ENCODE measurements at places on chromosomes 13 and 19.

DNA sequence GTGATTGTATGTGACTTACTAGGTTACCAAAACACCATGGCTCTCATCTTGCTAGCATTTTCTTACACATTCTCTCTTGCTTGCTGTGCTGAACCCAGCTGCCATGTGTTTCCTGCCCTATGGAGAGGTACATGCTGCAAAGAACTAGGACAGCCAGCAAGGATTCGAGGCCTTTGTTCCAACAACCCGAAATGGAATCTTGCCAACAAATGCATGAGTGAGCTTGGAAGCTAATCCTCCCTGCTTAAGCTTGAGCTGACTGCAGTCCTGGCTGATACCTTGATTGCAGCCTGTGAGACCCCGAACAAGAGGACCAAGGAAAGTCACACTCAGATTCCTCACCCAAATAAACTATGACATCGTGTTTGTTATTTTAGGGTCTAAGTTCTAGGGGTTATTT lies 651.2 kb downstream of the SLITRK6 start:
- DNase-seq, result no peak

DNA sequence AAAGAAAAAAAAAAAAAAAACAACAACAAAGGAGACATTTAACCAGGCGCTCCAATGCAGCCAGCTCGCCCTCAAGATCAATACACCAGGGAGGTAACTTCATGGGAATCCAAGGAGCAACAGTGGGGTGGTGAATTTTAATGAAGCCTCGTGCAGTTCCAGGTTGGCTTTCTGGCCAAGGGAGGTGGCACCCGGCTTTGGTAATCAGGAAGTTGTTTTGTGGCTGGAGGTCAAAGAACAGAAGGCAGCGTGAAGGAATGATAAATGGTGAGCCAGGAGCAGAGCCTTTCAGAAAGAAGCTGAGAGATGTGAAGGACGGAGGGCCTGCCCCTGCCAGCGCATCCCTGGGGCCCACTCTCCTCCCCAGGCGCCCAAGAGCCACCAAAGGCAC lies 188.2 kb upstream of the TSC22D1 start:
- no peak for DNase-seq

DNA sequence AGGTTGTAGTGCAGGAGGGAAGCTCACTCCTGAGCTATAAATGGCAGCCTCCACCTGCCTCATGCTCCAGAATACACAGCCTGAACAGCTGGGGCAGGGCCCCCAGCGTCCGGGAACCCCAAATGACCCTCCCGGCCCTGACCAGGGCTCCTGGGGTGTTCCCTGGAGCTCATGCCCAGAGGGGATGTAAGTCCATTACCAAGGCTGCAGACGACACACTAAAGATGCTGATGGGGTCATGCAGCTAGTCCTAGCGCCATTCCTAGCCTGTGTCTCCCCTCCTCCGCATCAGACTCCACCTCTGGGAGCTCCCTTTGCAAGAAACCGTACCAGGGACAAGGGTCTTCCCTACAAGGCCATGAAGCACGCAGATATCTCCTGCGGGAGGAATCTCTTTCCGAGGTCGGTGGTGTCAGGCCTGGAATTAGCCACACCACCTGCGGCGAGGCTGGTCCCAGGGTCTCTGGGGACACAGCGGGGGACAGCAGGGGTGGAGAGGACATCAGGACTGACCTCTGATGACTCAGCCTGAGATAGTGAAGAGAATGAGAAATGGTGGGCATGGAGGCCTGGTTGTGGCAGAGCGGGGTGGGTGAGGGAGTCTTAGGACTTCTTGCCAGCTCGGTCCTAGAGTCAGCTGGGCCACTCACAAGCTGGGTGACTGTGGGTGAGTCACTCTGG lies 11.9 kb upstream of the TPM4 start:
- DNase-seq, result no peak

GRCh38 chr19:1173159-1173844 lies 766 bp downstream of the SBNO2 start:
- no peak for DNase-seq

DNA sequence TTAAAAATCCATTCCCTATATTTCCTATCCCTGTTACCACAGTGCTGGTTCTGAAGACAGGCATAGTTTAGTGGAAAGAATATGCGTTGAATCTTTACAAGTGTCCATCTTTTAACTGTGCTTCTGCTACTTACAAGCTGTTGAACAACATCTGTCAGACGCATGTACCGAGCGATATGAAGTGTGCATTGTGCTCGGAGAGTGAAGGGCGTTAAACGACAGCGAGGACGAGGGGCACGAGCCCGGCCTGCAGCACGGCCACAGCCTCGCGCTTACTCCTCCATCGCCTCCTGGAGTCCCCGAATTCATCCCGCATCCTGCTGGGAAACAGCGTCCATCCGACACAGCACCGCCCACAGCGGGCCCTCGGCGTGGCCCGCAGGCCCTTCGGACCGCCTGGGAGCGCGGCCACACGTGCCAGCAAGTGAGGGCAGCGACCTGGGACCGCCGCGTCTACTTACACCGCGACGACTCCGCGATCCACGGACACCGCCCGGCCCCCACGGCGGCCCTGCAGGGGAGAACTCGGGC lies 514 bp downstream of the PCID2 start:
- peak; percentile 21 for DNase-seq

GRCh38 chr19:16625163-16625958 lies 2.6 kb downstream of the MED26 start:
- DNase-seq, result no peak

DNA sequence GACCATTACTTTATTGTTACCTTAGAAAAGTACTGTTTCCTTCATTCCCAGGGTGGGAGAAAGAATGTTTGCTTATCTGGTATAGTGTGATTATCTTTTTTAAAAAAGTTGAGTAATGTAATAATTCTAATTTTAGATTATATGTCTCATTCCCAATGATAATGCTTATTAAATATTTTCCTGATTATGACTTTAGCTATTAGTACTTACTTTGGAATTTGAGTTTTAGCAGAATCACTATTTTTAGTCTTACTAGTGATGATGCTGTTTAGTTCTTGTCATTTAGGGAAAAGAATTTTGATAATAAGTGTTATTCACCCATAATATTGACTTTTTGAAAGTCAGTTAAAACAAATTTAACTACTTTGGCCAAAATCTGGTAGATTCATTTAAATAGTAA lies 95.2 kb downstream of the FRY start:
- DNase-seq, result no peak

DNA sequence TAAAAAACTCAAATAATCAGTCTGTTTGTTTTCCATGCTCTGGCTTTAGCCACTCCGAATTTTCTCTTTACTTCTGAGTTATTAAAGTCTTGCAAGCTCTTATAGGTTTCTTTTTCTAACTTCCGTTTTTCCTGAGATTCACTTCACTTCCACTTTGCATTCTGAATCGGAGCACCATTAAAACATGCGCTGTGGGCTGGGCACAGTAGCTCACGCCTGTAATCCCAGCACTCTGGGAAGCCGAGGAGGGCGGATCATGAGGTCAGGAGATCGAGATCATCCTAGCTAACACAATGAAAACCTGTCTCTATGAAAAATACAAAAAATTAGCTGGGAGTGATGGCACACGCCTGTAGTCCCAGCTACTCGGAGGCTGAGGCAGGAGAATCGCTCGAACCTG lies 357.9 kb downstream of the SLITRK6 start:
- no peak for DNase-seq

GRCh38 chr19:49663224-49663623 lies 2.4 kb downstream of the IRF3 start:
- no peak for DNase-seq

- no peak for DNase-seq
Observed at GRCh38 chr13:19053561-19053960, 128.1 kb downstream of the TUBA3C start.

- DNase-seq, result no peak
Observed at GRCh38 chr13:95787356-95788099, 110.6 kb downstream of the DNAJC3 start.

GRCh38 chr13:99178636-99179035 lies 22.0 kb upstream of the UBAC2 start:
- no peak for DNase-seq

DNA sequence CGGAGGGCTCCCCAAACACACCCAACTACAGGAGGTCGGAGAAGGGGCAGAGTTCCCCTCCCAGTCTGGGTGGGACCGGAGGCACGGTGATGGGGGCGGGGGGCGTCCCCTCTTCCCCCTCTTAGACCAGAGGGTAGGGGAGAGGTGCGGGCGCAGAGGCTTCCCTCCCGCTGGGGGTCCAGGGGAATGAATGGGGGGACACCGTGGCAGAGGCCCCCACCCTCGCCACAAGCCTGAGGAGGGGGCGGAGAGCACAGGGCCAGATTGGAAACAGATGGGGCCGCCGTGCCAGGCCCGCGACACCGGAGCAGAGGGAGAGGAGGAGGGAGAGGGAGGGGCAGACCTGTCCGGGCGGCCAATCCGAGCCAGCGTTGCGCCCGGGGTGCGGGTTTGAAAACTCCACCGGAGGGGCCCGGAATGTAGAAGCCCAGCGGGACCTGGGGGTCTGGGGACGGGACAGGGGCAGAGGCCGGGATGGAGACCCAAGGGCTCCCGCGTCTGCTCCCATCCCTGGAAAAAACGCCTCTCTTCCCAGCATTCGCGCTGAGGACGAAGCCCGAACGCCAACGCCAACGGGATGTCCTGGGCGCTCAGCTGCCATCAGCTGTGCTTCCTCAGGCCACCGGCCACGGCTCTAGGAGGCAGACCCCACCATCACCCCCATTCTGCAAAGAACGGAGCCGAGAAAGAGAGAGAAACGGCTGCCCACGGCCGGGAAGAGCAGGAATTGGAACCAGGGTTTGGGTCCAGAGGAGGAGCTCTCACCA lies 46.8 kb downstream of the PTPRS start:
- DNase-seq, result no peak

DNA sequence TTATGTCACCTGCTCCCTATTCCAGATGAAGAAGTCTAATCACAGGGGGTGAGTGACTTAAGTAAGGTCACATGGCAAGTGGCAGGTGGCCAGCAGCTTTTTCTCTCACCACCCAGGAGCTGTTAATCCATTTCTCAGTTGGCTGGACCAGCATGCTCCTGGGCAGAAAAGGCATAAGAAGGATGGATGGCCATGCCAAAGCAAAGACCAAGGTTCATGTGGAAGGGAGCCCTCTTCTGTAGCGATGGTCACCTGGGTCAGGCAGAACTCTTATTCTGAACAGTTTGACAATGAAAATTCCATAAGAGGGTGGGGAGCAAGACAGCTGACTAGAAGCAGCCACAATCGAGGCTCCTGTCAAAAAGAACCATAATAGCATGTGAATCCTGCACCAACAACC lies 538.1 kb downstream of the SUCLA2 start:
- DNase-seq, result no peak

DNA sequence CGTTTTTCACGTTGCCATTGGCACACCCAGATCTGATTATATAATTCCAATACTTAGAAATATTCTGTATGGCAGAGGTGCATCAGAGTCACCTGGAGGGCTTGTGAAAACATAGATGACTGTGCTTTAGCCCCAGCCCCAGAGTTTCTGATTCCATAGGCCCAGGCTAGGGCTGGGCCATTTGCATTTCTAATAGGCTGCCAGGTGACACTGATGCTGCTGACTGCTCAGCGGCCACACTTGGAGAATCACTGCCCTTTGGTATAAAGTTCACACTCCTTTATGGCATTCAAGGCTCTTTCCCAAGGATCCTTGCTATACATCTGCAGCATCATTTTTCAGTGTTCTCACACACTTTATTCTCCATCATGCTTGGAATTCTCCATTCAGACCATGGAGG lies 137.1 kb downstream of the AKAP11 start:
- no peak for DNase-seq

DNA sequence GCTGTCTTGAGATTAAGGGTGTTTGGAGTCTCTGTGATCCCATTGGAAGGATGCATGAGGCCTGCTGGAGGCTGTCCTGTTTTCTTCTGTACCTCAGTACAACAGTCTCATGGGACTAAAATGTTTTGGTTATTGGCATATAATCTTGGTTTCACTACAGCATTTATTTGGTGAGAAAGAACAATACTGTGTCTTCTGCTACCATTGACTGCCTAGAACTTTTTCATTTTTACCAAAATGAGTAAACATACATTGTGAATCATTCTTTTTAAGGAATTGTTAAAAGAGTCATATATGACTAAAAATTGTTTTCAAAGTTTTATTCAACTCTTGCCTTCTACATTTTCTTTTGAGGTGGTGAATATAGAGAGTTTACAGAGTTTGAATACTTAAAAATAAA lies 459.8 kb downstream of the GPC6 start:
- no peak for DNase-seq

DNA sequence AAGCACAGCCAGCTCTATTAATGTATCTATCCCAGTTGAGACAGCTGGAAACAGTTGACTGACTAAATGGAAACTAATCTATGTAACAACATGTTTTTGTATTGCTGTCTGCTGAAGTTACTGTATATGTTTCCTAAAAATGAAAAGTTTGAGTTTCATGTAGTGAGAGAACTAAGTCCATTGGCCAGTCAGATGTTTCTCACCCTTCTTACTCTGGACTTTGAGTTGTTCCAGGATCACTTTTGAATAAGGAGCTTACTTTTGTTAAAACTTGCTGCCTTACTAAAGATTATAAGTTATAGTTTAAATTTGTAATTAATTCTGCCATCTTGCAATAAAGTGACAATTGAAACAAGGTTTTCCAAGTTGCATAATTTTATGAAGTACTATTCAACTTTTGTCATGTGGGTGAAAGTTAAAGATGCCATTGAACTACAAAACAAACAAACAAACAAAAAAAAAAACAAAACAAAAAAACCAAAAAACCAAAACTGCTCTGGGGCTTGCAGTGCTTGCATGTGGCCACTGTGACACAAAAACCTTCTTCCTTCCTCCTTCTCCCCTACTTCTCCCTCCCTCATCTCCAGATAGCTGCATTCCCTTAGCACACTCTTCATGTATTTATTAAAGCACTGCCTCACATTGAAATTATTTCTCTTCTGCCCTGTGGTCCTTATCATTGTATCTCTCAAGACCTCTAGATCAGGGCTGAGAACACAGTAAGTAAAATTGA lies 15.3 kb downstream of the WDFY2 start:
- no peak for DNase-seq

GRCh38 chr19:3362217-3362906 lies 4.0 kb upstream of the NFIC start:
- no peak for DNase-seq

- DNase-seq, result no peak
Observed at GRCh38 chr13:50918567-50918966, 9.0 kb downstream of the RNASEH2B start.

GRCh38 chr13:97434397-97435201 lies 630 bp downstream of the RAP2A start:
- peak; percentile 33 for DNase-seq

DNA sequence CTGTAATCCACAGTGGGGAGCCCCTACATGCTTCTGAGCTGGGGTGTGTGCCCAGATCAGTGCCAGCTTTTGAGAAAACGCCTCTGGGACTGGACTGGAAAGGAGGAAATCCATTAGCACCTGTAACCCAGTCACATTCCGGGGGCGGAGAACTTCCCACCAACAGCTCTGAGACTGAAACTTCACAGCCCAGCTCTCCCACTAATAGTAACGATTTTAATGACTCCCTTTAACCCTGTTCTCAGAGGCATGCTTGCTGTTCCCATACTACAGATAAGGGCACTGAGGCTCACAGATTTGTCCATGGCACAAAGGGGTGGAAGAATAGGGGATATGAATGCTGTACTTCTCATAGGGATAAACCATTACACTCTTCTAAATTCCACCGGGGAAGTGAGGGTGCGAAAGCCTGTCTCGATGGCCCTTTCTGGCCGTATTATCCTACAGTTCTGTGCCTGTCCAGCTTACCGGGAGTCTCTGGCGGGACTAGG lies 851 bp downstream of the FBXO46 start:
- DNase-seq, result peak; percentile 26

GRCh38 chr13:23212671-23213070 lies 31.9 kb downstream of the SGCG start:
- DNase-seq, result no peak

- DNase-seq, result no peak
Observed at GRCh38 chr13:37701306-37701705, 102.7 kb upstream of the POSTN start.

GRCh38 chr13:20546556-20546955 lies 20.4 kb upstream of the IFT88 start:
- no peak for DNase-seq

Data from stimulated activated CD4-positive, alpha-beta T cell treated with anti-CD3 and anti-CD28 coated beads, Interleukin-4, amount 100 ng/mL, for 24 hours (primary cell).